ENCODE measurements at places on chromosomes 12 and 14.

DNA sequence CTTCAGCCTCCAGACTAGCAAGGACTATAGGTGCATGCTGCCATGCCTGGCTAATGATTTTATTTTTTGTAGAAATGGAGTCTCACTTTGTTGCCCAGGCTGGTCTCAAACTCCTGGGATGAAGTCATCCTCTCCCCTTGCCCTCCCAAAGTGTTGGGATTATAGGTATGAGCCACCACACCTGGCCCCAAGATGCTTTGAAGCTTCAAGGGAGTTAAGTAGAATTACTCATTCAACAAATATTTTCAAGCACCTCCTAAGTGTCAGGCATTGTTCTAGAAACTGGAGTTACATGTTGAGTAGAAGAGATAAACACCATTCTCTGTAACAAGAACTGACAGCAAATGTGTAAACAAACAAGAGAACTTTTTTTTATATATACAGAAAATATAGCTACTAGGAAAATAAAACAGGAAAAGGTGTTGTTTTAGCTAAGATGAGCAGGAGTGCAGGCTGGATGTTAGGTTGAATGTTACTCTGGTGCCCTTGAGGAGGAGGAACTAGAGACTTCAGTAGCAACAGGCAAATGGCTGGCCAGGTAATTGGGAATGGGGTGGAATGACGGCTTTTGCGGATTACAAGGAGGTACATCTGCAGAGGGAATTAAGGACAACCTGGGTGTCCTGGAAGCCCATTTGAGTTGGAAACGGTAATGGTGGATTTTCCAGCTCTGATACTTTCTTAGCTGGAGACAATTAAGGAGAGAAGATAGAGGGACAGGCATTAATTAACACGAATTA lies 32.0 kb upstream of the CFAP54 start:
- no peak for DNase-seq

DNA sequence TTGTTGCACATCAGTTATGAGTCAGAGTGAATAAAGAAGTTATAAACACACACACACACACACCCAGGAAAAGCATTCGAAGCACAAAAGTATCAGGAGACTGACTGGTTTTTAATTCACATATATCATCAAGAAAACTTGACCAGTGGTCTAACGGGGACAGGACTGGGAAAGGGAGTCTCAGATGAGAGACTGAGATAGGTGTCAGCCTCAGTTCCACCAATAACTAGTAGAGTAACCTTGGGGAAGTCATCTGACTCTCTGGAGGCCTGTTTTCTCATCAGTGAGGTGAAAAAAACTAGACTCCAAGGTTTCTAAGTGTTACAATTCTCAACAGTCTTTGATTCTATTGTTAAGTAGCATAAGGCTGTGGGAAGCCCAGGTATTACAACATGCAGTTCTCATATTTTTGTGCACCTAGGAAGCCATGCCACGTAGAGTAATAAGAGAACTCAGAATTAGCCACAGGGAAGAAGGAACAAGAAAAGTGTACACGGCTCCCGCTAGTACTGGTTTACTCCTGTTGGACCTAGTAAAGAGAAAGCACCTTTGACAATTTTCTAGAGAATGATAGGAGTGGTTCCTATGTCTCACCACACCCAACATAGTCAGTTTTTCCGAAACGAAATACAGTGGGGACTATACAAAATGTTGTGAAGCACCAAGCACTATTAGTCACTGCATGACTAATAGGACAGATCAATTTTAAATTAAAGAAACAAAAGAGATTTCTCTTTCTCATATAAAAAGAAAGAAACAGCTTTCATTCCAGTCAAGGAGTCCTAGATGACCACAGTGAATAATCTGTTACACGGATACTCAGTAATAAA lies 5.0 kb downstream of the PPTC7 start:
- peak; percentile 92 for DNase-seq

- DNase-seq: peak; percentile 66
Observed at GRCh38 chr14:69133206-69134125, 19.5 kb downstream of the DCAF5 start.

GRCh38 chr14:105912641-105913180 lies 386.3 kb downstream of the TMEM121 start:
- no peak for DNase-seq

- peak; percentile 76 for DNase-seq
Observed at GRCh38 chr12:14416658-14417057, 51.2 kb downstream of the ATF7IP start.

- no peak for DNase-seq
Observed at GRCh38 chr14:104978746-104979691, 845 bp upstream of the AHNAK2 start.

- peak; percentile 49 for DNase-seq
Observed at GRCh38 chr12:89889062-89889461, 180.4 kb upstream of the ATP2B1 start.

- DNase-seq: no peak
Observed at GRCh38 chr14:72182708-72183432, 250.6 kb downstream of the RGS6 start.

GRCh38 chr14:21852061-21852664 lies 178.5 kb upstream of the OR4E1 start:
- DNase-seq: peak; percentile 5
